ENCODE measurements at places on chromosomes 1 and 21.
A peak's percentile ranks its signal among the peaks of the same experiment; 100 is the strongest.

DNA sequence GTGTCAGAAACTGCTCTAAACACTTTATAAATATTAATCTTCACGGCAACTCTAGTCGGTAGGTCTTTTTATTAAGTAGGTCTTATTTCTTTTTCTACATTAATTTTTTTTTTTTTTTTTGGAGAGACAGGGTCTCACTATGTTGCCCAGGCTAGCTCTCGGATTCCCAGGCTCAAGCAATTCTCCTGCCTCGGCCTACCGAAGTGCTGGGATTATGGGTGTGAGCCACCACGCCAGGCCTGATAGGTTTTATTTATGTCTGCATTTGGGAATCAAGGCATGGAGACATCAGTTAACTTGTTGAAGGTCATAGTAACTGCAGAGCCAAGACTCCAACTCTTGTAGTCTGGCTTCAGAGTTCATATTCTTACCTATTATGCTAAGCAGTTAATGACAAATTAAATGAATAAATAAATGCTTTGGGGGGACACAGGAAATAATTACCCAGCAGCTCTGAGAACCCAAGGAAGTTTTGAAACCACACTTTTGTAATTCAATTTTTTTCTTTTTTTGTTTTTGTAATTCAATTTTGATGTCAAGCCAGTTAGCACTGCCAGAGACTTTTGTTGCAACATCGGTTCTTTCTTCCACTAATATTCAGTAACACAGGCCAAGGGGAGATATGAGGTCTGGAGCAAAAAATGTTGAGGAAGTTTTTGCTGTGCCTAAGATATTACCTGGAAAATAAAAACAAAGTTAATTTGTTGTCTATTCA is 9.4 kb upstream of the UAP1 start:
- DNase-seq: peak; percentile 64

- no peak for DNase-seq
Measured at GRCh38 chr1:231214918-231215680, 25.9 kb upstream of the GNPAT start.

DNA sequence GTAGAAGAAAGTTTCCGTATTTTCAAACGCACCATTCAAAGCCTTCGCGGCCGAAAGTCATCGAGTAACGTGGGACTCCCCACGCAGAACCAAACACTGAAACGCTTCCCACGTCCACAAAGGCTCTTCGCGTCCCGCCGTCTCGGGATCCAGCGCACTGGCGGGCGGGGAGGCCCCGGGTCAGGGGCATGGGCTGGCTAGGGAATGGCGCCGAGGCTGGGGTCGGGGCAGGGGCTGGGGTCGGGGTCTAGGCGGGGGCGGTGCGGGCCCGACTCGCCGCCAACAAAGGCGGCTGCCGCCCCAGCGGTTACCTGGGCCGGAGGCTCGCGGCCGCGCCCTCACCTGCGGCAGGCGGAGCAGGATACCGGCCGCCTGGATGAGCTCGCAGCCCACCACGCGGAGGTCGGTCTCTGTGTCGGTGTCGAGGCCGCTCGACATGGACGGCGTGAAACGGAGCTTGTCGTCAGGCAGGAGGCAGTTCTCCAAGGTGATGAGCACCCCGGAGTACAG is 403 bp downstream of the CCNL2 start:
- DNase-seq: no peak

- peak; percentile 46 for DNase-seq
Measured at GRCh38 chr1:42529724-42530181, 66.7 kb downstream of the CCDC30 start.

DNA sequence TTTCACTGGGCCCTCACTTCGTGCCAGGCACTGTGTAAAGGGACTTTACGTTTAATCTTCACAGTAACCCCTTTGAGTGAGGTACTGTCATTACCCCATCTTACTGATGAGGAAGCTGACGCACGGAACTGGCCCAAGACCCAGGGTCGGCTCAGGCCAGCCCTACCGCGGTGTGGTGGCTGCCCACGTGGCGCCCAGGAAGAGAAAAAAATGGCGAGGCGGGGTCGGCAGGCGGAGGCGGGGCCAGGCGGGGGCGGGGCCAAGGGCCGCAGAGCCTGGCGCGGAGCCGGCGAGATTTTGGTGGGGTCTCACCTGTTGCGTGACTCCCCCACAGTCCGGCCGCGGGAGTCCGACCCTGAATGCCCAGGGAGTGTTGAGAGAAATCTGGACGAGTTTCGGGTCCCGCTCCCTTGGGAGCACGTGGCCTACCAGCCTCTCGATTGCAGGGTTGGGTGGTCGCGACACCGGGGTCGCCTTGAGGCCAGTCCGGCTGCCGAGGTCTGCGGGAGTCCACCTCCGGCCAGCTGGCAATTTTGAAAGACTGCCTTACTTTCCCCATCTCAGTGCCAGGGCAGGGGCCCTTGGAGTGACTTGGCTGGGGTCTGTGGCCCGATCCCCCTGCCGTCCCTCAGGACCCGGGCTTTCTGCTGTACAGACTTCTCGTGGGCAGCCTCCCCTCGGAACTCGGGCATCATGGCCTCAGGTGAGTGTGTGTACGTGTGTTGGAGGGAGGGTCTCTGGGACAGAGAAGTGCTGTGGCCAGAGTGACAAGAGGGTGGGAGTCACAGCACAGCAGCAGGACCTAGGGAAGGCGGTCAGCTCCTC is at the start of the genes AMPD2 and GNAT2:
Gene AMPD2, plus strand, starts transcription at position 262 of the 825 bp plus-strand sequence. CDS start 1,339 bp downstream, outside the sequence.
Gene GNAT2, minus strand, starts transcription at position 41 of the 825 bp plus-strand sequence. CDS start 6,746 bp downstream, outside the sequence.
- DNase-seq: peak; percentile 90

DNA sequence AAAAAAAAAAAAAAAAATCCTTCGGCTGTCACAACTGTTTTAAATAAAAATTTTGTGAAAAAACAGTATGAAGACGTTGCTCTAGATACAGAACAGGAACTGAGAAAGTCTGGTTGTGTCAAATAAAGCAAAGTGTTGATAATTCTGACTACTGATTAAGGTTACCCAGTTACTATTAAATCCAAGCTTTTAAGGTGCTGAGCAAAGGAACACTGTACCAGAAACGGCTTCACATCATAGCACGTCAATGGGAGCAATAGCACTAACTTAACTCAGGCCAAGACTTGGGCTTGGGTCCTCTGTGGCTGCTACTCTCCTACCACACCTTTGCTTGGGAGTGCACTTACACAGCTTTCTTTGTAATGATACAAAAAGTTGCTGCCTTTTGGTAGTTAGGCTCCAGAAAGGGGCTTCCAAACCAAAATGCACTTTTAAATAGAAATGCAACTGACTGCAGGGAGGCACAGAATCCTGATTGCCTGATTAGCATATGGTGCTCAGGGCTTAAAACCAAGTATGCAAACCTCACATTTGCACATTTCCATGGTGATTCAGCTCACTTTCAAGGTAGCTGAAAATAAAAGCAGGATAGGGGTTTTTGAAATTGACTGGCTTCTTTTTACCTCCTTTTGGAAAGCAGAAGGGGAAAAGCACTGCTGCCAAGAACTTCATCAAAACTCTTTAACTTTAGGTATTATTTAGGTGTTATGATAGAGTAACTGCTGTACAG is 6.3 kb downstream of the MCL1 start:
- DNase-seq: peak; percentile 35

GRCh38 chr1:47837056-47837830 is 159.9 kb downstream of the TRABD2B start:
- no peak for DNase-seq

DNA sequence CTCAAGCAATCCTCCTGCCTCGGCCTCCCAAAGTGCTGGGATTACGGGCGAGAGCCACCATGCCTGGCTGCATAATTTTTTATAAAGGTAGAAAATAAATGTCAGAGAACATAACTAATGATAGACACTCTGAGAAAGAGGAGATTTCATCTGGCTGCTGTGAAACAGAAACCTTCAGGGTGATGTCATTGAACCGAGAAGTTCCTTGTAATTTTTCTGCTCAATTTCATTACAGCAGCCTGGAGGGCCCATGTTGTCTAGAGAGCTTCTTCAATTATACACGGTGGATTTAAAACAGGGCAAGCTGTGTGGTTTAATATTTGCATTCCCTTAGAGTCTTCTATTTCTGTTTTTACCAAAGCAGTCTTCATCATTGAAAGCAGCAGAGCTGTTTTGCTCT is 64.3 kb upstream of the MORC3 start:
- DNase-seq: no peak

- DNase-seq: peak; percentile 39
Measured at GRCh38 chr1:51945591-51945990, 44.9 kb downstream of the RAB3B start.

- no peak for DNase-seq
Measured at GRCh38 chr1:160226623-160227022, 21.4 kb downstream of the PEA15 start.

GRCh38 chr1:47216278-47217059 is 15.6 kb downstream of the TAL1 start:
- DNase-seq: no peak

DNA sequence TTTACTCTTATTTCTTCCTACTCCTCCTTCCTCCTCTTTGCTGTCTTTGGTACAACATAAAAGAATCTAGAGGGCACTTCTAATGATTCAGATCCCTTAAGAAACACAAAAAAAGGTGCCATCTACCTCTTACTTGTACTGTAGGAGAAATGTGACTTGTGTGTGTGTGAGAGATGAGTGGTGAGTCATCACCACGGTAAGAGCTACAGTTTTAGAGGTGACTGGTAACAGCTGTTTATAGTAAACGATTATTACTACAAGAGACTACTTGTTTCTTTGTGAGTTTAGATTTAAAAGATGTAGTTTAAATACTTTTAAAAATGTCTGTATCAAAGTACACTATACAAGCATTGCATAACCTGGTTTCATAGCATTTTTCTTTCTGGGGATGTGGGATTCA is 40.4 kb downstream of the SLC35D1 start:
- peak; percentile 48 for DNase-seq

- no peak for DNase-seq
Measured at GRCh38 chr1:8938232-8938999, 7.3 kb upstream of the CA6 start.

Measured in AG10803 (cell line).